ENCODE measurements at places on chromosomes 7 and 10.

DNA sequence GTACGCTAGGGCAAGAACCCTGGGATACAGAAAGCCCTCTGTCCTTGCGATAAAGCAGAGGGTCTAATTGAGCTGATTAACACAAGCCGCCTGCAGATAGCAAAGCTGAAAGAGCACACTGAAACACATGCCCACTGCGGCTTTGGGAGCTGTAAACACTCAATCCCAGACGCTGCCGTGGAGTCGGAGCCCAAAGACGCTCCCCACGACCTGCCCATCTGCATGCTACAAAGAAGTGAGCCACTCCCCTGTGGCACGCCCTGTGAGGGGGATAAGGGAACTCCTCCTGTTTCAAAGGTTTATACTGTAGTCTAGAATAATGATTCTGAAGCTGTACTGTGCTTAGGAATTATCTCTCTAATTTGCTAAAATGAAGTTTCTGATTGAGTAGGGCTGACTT lies 985.6 kb upstream of the GHITM start:
- no peak for DNase-seq

GRCh38 chr10:29657719-29658274 lies 23.0 kb upstream of the SVIL start:
- DNase-seq, result no peak

DNA sequence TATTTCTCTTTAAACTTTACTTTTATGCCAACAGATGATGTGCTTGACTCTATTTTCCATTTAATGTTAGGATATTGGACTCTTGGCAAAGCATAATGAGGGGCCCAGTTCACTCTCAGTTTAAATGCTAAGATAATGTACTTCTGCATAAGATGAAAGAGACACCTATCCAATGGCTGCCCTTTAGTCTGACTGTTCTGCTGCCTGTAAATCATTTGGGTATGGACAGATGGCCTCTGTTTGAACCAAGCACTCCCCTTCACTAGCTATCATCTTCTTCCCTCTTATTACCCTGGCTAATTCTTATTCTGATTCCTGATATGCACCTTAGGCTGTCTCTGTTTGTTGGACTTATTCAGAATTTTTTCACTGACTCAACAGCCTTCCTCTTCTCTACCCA lies 72.1 kb downstream of the SEM1 start:
- DNase-seq, result no peak

- DNase-seq, result no peak
Measured at GRCh38 chr10:113180401-113181154, 230.5 kb downstream of the TCF7L2 start.

GRCh38 chr7:112866424-112866823 lies 76.2 kb upstream of the TMEM168 start:
- no peak for DNase-seq

DNA sequence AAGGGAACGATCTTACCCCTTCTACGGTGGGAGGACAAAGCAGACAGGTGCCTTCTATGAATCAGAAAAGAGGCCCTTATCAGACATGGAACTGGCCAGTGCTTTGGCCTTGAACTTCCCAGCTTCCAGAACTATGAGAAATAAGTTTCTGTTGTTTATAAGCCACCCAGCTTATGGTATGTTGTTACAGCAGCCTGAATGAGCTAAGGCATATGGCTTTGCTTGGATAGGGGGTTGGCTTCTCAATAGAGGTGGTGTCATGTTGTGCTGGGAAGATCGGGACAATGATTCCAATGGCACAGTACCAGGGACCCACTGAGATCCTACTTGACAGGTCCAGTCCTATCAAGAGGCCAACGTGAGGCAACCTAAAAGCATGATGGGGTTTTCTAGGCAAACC lies 183.4 kb upstream of the BMPER start:
- no peak for DNase-seq
